ENCODE measurements at places on chromosomes 2 and 18.

DNA sequence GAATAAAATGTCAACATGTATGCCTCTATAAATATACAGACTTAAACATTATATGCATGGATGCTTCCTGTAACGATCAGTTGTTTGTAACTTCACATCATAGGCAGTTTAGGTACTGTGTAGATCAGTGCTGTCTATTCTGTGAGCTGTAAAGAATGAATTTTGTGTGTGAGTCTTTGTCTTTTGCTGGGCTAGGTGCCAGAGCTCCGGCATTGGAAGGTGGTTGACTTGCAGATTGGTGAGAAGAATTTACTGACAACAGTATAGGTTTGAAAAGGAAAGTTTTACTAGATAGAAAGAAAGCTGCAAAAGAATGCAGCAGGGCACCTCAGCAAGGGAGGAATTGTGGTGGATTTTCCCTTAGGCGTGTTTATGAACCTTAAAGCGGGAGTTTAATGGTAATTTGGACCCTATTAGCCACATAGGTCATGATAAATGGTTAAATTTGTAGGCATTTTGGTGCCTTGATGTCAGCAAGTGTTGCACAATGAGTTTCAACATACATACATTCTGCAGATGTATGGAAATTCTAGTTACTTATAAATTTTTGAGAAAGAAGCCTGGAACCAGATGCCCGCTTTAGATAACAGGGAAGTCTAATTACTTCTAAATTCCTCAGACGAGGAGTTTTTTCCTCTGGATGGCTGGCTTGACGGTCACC, 6.7 kb upstream of the QPCT start:
- no peak for DNase-seq

DNA sequence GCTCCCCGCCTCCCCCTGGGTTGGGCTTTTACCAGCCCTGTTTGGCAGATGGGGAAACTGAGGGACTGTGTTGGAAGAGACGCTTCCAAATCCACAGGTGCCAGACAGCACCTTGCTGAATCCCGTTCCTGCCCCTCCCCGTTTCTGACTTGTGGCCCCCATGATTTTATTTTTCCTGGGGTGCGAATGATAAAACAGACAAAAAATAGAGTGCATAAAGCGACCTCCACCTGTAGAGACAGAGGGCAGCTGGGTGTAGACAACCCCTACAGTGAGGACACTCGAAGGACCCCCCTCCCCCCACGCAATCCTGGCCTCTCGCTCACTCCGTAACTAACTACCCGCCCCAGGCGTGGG, 2.2 kb upstream of the CTDSP1 start:
- DNase-seq: no peak

DNA sequence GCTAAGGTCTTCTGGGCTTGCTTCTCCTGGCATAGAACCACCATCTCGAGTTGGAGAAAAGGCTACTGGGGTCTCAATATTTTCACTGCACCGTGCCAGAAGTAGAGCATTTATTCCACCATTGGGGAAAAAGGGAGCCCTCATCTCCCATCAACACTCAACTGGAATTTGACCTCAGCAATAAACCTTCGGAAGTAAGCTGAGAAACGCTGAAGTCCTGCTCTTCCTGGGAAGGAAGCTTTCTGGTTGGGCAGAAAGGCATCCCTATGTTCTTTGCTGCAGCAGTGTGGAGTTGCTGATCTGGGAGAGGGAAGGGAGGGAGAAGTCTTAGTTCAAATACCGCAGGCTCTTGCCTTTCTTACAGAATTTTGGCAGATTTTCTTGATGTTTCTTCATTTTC, 368.8 kb downstream of the NUP35 start:
- DNase-seq: no peak

GRCh38 chr2:232484628-232485347, 2.8 kb downstream of the ECEL1 start:
- no peak for DNase-seq

GRCh38 chr2:10900216-10901109, 11.3 kb upstream of the KCNF1 start:
- no peak for DNase-seq

- DNase-seq: no peak
Measured at GRCh38 chr18:51561821-51562220, 364.3 kb upstream of the MEX3C start.

- DNase-seq: no peak
Measured at GRCh38 chr2:18265614-18266586, 294.6 kb downstream of the RDH14 start.

DNA sequence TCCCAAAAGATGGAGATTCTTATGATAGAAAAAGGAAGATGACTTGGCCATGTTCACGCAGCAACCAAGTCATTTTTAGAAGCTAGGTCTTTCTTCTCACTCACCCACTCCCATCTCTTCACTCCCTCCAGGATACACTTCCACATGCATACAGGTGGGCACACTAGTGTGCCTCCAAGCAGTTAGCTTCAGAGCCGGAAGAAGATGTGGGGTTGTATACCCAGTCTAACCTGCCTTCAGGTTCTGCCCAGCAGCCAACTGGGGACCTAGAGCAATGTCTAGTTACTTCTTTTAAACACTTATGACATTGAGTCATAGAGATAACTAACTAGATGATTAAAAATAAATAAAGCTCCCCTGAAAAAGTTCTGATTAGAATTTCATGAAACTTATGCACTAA, 21.8 kb upstream of the TANK start:
- DNase-seq: no peak

DNA sequence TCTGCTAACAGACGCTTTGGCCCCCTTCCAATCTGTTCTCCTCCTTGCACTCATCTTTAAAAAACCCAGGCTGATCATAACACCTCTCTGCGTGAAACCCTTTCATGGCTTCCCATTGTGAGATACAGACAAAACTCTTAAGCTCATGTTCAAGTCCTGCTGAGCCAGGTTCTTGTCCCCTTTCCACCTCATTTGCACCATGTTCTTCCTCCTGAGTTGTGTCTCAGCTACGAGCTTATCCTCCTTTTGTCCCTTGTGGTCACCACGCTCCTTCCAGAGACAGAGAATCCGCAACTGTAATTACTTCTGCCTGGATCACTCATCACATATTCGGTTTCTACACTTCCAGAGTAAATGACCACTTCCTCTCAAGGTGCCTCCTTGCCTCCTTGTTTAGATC, 238.8 kb downstream of the ACTR3 start:
- DNase-seq: no peak

DNA sequence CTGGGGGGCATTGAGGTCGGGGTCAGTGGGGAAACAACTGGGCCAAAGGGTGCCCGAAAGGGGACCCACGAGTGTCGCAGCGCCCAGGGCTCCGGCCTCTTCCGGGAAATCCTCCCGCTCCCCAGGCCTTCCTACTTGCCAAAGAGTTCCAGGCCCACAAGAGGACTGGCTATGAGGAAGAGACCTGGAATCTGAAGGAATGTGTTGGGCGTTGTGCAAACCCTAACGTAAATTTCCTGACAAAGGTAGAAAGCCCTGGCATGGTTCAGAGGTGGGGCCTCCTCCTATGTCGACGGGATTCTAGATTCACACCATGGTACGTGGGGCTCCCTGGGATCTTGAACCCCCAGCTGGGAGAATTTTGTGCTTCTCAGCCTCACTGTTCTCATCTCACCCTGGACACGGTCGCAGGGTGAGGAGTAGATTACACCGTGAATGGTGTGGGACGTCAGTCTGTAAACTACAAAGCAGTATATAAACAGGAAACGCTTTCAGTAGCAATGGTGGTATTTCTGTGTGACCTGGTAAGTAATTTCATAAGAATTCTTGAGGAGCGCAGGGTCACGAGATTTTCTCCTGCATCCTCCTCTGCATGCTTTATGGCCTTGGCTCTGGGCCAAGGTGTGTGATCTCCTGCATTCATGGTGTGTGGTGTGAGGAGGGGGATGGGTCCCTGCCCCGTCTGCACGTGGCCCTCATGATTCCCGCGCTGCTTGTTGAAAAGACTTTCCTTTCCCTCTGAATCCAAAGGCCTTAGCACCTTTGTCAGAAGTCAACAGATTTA, 868 bp downstream of the HSBP1L1 start:
- DNase-seq: peak; percentile 48

DNA sequence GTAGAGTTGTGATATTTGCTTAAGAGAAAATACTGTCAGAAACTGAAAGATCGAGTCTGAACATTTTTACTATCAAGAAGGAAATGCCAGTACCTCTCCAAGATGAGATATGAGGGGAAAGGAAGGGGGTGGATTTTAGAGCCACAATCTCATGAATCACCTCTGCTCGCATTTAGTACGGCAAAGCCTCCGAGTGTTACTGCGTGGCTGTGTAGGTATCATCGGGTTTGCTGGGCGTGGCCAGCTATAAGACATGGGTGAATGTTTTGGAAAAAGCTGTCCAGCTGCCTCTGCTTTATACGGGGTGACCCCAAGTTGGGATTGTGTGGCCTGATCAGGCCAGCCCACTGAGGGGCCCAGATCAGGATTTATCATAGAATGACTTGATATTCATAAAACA, 826.4 kb downstream of the SOCS6 start:
- DNase-seq: no peak

DNA sequence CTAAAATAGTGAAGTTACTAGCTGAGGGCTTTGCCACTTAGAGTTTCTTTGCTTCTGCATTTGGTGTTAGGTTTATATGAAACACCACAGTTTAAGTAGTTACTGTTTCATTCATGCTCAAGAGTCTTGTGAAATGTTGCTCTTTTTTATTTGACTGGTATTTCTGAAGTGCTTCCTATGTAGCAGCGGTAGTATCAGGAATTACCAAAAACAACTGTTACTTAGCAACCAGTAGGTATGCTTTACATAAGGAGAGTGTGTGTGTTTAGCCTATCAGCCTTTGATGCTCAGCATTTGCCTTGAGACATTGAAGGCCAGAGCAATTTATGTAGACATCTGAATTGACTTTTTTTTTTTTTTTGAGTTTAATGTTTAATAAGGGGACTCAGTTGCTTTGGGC, 3.6 kb downstream of the DIS3L2 start:
- DNase-seq: no peak

GRCh38 chr2:212905640-212906201, 245.7 kb downstream of the IKZF2 start:
- no peak for DNase-seq

- DNase-seq: no peak
Measured at GRCh38 chr2:196054631-196055030, 14.0 kb downstream of the DNAH7 start.

DNA sequence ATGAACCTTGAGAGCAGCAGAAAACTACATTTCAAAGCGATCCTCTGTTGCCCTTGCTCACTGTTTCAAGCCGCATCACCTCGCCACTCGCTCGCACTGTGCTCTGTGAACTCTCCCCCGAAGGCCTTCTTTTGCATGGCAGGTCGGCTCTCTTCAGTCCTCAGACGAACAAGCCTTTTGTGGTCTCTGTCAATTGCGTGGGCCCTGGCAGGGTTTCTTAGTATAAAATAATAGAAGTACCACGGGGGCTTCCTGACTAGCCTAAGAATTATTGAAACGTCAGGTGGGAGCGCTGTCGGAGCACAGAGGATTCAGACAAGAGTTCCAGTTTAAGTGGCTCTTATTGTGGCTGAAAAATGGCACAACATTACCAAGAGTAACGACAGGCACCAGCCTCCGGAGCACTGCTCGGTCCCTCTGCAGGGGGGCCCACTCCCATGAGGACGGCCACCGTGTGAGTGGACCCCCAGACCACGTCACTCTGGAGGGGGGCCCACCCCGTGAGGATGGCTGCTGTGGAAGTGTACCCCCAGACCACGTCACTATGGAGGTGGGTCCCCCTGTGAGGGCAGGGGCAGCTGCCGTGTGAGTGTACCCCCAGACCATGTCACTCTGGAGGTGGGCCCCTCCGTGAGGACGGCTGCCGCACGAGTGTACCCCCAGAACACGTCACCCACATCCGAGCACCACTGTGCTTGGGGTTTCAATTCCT, 237.7 kb downstream of the HDAC4 start:
- no peak for DNase-seq

DNA sequence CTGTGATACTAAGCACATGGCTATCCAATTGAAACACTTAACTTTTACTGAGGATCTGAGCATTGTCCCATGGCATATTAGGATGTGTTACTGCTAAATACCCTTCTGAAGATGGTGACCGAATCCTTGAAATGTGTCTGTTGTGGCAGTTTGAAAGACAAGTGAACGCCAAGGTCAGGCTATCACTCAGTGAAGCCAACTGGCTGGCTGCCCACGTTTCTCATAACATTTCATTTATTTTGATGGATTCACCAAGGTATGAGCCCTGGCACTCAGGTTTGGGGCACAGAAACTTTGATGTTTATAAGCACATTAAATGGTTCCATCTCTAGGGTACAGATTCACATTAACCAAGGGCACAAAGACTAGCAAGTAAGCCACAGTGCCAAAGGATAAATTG, 850.3 kb downstream of the DPP10 start:
- no peak for DNase-seq

DNA sequence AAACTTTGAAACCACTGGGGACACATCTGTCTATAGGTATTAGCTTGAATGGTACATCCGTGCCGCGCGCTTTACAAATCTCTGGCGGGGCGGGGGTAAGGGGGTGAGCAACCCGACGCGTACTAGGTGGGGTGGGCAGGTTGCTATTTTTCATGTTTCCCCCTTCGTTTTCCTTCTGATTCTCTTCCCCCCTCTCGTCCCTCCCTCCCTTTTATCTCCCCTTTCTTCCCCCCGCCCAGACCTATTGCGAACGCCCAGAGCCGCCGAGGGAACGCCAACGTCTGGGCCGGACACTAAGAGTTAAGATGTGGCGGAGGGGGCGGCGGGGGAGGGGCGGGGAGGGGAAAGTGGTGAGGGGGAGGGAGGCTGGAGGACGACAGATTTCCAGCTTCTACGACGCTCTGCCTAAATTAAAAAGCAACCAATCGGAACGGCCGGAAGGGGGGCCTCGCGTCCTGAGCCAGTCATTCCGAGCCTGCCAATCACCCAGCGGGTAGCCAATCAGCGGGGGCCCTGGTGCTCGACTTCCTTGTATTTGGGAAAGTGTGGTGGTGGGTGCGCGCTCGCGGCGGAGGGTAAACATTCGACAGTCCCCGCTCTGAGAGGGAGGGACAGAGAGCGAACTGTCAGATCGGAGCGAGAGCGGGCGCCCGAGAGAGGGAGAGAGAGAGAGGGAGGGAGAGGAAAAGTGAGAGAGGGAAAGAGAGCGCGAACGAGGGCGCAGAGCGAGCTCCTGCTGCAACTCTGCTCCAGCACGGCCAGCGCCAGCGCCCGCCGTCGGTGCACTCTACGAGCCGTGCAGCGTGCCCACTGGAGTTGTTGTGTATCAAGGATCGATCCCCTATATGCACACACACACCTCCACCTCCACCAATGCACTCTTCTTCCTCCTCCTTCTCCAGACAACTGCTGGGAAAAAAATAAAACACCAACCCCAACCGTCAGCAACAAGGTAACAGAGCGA, at the start of gene POU3F3:
Gene POU3F3, plus strand, starts transcription at position 582 of the 964 bp plus-strand sequence. CDS start 1,396 bp downstream, outside the sequence.
- peak; percentile 95 for DNase-seq

DNA sequence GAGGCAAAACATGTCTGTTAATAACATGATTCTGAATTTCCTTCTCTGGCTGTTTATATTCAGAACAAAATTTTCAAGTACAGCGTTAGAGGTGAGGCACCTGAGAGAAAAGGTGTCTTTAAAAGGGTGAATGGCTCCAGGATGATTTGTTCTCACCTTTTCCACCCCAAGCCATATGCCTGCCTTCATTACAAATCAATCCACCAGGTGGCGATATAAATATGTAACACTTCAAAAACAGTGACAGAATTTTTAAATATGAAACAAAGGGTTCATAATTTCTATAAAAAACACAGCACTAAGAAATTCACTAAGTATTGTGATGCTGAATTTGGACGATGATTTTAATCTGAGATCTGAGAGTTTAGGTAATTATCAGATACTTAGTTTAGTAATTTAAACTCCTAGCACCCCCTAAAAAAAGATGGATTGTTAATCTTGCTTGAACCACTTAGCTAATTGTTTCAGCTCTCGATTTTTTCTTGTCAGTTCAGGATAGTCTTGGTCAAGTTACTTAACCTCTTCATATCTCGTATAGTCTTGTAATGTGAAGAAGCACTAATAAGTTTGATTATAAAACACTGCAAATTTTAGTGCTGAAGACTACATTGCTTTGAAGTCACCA, 528.8 kb downstream of the CPS1 start:
- DNase-seq: peak; percentile 25

All from fibroblast of skin of scalp (primary cell).